ENCODE measurements at places on chromosomes 13 and 19.

DNA sequence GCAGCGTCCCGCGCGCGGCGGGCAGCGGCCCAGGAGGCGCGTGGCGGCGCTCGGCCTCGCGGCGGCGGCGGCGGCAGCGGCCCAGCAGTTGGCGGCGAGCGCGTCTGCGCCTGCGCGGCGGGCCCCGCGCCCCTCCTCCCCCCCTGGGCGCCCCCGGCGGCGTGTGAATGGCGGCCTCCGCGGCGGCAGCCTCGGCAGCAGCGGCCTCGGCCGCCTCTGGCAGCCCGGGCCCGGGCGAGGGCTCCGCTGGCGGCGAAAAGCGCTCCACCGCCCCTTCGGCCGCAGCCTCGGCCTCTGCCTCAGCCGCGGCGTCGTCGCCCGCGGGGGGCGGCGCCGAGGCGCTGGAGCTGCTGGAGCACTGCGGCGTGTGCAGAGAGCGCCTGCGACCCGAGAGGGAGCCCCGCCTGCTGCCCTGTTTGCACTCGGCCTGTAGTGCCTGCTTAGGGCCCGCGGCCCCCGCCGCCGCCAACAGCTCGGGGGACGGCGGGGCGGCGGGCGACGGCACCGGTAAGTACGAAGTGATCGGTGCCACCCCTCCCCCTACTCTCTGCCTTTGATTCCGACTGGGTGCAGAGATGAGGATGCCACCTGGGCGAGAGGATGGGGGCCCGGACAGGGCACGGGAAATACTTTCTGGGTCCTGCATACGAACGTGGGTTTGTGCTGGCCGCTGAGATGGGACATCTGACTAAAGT, 874 bp downstream of the TRIM28 start:
- DNase-seq, result no peak

GRCh38 chr13:112964971-112965492, 4.0 kb upstream of the MCF2L start:
- no peak for DNase-seq

- DNase-seq, result no peak
Observed at GRCh38 chr19:51063664-51064063, 1.2 kb downstream of the KLK13 start.

DNA sequence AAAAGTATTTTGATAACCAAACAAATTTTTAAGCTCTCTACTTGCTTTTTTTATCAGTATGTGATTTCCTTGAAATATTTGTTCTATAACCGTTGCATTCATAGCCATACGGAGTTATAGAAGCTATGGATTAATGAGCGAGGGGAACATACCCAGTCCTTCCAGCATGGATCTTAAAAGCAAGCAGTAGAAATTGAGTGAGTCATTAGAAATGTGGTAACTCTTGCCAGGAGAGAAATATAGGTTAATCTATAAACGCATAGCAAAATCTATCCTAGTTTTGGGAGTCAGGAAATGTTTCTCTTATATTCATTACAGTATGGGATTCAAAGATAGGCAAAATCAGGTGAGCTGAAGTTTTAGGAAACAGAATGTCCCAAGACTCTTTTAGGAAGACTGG, 507.4 kb downstream of the DACH1 start:
- DNase-seq, result no peak

DNA sequence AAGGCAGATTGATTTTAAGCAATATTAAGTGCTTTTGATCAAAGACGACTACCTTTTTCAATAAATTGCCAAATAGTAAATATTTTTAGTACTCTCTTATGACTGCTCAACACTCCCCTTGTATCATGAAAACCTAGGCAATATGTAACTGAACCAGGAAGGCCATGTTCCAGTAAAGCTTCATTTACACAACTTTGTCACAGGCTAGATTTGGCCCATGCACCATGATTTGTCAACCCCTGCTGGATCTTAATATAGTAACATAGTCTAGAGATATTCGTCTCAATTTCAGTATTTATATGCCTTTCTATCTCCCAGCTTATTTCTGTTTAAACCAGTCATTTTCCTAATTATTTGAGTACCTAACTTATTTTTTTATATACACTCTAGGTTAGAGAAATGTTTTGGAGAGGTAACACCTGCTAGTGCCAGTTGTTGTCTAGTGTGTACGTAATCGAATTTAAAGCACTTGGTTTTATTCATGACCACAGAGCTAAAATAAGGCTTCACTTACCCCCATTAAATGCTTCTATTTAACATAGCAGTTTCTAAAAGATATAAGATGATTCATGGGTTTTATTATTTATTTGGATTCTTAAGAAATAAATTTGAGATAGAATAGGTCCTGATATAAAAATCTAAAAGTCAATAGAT, 21.0 kb downstream of the TPP2 start:
- no peak for DNase-seq

DNA sequence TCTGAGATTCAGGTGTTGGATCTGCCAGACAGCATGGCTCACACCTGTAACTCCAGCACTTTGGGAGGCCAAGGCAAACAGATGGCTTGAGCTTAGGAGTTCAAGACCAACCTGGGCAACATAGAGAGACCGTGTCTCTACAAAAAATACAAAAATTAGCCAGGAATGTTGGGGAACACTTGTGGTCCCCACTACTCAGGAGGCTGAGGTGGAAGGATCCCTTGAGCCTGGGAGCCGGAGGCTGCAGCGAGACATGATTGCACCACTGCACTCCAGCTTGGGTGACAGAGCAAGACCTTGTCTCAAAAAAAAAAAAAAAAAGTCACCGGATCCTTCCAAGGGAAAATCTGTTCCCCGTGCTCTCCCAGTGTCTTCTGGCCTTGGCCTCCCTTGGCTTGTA, 109.2 kb downstream of the IRS2 start:
- no peak for DNase-seq

DNA sequence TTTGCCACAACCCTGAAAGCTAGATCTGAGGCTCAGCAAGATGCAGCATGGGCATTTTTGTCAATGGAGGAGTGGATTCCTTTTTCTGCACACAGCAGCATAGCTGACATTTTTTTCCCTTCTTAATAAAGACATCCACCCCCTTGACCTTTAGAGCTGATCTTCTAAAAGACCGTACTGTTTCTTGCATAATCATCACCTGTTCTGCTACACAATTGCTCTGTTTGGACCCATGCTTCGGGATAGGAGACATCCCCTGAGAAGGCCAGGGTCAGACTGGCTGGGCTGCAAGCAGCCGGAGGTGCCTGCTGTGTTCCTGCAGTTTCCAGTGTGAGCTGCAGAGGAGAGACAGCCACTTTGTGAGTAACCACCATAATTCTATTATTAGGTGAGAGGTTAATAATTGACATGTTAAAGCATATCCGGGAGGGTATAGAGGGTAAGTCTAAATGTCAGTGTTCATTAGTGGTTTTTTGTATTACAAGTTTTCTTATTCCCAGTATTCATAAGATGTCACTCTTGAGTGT, 108.5 kb upstream of the C1QTNF9B start:
- no peak for DNase-seq

DNA sequence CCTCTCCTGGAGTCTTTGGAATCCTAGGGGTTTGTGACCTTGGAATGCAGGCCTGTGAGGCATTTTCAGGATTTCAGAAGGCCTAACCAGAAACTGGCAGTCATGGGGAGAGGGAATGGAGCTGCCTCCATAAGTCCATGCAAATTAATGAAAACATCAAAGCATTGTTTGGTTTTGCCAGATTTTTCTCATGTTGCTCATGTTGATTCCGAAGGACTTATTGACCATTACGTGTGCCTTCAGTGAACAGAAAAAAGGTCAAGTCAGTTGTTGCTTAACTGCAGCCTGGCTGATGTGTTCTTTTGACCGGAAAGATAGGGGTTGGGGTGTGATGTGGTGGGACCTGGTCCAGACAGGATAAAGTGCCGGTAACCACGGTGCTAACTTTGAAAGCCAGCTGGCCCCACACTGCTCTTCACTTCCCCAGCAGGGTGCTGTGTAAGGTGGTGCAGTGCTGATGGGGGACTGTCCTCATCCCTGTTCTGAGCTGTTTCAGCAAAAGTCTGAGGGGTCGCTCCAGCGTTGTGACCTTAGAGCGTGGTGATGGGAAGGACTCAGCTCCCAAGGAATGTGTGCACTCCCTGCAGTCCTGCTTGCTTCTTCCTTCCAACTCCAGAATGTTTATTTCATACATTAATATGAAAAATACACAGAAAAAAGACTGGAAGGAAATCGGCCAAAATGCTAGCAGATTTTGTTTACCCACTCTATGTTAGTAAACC, 3.5 kb downstream of the RNF113B start:
- no peak for DNase-seq

- no peak for DNase-seq
Observed at GRCh38 chr19:15733895-15734294, 3.9 kb upstream of the OR10H3 start.

GRCh38 chr19:2982983-2983350, 5.6 kb downstream of the TLE6 start:
- DNase-seq, result no peak

DNA sequence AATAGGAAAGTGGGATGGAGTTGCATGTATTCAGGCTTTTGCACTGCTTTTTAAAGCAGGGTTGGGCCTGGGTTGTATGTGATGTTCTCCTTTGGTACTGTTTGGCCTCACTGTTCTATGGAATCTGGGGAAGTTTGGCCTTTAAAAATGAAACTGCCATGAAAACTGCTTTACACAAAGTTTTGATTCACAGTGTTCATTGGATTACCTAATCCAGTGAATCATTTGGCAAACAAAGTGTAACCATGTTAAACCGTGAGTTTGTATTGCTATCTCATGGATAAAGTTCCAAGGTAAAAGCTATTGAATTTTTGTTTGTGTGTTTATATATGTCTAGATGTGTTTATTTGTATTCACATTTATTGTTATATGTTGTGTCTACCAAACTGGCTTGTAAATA, 1658.6 kb downstream of the OLFM4 start:
- no peak for DNase-seq

DNA sequence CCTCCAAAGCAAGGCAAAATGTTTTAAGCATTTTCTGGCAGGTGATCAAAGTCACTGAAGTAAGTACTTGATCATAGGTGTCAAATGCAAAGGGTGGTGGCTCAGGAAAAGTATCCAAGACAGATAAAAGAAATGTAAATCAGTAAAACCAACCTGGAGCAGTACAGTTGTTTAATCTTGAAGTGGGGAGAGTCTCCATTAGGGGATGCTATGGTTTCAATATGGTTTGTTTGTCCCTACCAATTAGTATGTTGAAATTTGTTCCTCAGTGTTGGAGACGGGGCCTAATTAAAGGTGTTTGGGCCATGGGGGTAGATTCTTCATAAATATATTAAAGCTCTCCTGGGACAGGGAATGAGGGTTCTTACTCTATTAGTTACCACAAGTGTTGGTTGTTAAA, 1781.7 kb upstream of the PRR20A start:
- DNase-seq, result no peak

GRCh38 chr19:5809053-5809452, 4.2 kb downstream of the NRTN start:
- DNase-seq, result no peak

GRCh38 chr19:3590991-3591659, 5.8 kb downstream of the GIPC3 start:
- no peak for DNase-seq

GRCh38 chr19:7654401-7654800, 14.4 kb upstream of the RETN start:
- no peak for DNase-seq

- DNase-seq, result no peak
Observed at GRCh38 chr19:3513229-3514140, 7.4 kb downstream of the FZR1 start.

DNA sequence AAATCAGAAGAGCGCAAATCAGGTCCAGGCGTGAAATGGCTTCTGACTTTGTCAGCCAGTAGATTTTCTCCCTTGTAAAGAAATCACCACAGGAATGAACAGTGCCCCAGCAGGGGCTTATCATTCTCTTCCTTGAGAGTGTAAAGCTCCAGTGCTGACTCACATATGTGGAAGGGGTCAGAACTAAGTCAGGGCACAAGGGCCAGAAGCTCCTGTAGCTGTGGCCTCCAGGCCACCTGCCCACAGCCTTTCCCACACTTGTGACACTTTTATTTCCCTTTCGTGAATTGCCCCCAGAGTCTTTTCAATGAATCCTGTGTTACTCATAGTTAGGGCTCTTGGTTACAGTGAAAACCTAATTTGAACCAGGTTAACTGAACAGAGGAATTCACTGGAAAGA, 99.6 kb downstream of the SUCLA2 start:
- DNase-seq, result no peak

GRCh38 chr13:31199527-31199848, 287 bp upstream of the B3GLCT start:
- no peak for DNase-seq

DNA sequence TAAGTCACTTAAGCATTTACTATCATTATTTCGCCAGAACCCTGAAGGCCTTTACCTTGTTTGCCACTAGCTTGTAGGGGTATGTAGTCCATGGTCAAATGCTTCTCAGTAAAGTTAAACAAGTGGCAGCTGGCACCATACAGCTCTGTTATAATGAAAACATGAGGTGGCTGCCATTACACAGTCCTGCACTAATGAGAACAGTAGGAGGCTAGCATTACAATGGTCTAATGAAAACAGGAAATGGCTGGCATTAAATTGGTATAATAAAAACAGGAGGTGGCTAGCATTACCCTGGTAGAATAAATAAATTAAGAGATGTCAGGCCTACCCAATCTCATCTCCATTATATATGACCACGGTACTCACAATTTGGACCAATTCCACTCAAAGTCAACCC, 107.5 kb downstream of the PCDH17 start:
- no peak for DNase-seq

DNA sequence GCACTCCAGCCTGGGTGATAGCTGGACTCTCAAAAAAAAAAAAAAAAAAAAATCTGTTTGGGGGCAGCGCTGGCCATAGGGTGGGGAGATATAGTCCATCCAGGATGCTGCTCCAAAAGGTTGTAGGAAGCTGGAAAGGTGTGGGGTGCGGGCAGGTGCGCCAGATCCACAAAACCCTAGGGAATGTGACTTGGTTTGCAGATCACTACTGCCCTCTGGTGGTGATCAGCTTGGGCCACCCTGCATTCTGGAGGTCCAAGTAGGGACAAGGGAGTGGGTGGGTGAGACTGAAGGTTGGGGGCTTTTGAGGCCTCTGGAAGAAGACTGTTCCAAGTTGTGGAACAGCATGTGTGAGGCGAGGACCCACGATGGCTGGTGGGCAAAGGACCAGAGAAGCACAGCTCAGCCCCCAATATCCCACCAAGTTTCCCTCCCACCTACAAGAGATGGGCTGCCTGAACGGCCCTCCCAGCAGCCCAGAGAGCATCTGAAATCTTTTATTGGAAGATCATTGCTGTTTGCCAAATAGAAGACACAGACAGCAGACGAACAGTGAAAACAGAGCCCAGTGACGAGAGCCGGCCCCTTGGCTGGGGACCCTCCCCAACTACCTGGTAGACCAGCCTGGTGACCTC, 10.4 kb upstream of the TYK2 start:
- DNase-seq, result no peak

DNA sequence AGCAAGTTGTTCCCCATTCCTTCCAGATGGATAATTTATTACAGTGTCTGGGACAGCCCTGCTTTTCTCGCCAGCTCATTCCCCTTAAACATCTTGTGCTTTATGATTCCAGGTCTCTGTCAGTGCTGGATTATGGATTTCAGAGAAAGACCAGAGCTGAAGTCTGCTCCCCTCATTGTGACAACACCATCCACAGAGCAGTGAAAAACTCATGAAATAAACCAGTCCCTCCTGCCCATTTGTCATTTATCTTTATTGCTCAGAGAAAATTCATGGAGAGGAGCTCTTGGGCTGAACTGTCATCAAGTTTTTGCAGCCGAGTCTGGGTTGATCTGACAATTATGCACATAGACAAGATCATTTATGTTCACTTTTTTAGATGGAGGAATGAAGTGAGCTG, 92.7 kb upstream of the GPR12 start:
- DNase-seq, result no peak

GRCh38 chr19:12202250-12202649, 39.4 kb downstream of the ZNF136 start:
- no peak for DNase-seq

Measured in cortex of kidney (tissue), 1 donor.